SK-N-MC (cell line): ENCODE measurements at places on chromosomes 4 and X.

DNA sequence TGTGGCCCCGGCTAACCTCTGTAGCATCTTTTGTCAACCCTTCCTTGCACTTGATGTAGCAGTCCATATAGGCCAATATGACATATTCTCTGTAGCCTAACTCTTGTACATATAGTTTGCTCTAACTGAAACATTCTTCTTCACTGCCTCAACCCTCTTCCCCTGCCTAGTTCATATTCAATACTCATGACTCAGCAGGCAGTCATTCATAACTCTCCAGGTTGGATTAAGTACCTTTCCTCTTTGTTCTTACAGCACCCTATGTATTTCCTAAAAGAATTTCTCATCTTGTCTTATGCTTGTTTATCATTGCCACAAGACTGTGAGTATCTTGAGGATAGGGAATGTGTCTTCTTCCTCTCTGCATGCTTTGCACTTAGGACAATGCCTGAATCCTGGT lies 76.9 kb downstream of the TMLHE start:
- no peak for DNase-seq

DNA sequence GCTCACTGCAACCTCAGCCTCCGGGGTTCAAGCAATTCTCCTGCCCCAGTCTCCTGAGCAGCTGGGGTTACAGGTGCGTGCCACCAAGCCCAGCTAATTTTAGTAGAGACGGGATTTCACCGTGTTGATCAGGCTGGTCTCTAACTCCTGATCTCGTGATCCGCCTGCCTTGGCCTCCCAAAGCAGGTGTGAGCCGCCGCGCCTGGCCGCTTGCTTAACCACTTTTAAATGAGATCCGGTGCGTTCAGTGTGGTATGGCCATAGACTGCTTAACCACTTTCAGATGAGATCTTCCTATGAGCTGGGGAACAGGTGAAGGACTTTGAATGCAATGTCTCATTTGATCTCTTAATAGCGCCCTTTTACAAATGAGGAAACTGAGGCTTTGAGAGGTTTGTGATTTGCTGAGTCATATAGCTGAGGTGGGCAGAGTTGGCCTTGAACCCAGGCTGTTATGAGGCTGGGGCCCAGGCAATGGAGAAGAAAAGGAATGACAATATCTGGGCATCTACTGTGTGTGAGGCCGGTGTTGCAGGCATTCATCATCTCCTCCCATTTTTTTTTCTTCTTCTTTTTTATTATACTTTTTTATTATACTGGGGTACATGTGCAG lies 41.9 kb upstream of the NSG1 start:
- DNase-seq = no peak

- peak; percentile 34 for DNase-seq
These were observed 26.6 kb downstream of the ZRSR2 start for GRCh38 chrX:15816886-15817285.

DNA sequence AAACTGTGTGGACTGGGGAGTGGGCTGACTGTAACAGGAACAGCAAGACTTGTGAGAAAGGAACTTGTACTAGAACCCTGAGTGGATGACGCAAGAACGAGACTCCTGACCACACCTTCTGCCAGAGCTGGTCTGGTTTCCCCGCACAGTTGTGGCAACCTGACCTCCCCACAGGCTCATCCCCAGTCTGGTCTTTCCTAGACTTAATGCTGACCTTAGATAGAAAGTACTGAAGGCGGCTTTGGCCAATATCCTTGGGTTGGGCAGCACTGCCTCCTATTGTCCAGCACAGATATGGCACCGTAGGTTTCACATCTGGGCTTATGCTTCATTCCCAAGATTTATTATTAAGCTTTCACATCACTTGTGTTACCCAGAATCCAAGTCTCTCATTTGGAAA lies 137.8 kb upstream of the FRG1 start:
- no peak for DNase-seq

DNA sequence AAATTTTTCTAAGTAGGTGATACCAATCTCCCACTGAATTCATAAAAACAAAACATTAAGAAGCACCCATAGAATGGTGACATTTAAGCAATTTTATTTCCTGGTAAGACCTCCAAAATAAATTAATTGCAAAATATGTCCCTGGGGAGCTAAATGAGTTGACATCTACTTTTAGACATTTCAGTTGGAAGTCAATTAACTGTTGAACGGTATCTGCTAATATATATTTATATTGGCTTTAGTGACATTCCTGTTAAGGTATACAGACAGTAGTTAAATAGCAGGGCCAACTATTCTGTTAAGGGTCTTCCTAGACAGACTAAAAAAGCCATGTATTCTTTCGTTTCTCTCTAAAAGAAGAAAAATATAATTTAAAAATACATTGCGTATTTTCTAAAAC lies at the start of gene PRR27:
Gene PRR27, plus strand, starts transcription at position 301 of the 400 bp plus-strand sequence. CDS start 139 bp downstream, outside the sequence.
- DNase-seq = no peak

- no peak for DNase-seq
These were observed 53.3 kb upstream of the LAS1L start for GRCh38 chrX:65587616-65588526.
